ENCODE measurements at places on chromosomes 12 and 14. TPM values are rescaled to one million over a fixed set of nuclear protein-coding genes. Genes with fewer than 3 reads are reported as not detected.
A peak's percentile ranks its signal among the peaks of the same experiment; 100 is the strongest.

RIMBP2 gene
- not detected for total RNA-seq

KRT74 gene
- total RNA-seq: not detected

PRH2 gene
- total RNA-seq: not detected

GPR162 gene
- total RNA-seq: 5.7 TPM

ASB2 gene
- total RNA-seq: 130 TPM

C1RL gene
- total RNA-seq: 7.0 TPM

ENDOU gene
- total RNA-seq: 0.56 TPM

SERPINA5 gene
- total RNA-seq: 2.2 TPM

ZFHX2 gene
- 1.9 TPM for total RNA-seq

OR9K2 gene
- total RNA-seq: not detected

AHNAK2 gene
- 1.1 TPM for total RNA-seq

- DNase-seq: no peak
Observed at GRCh38 chr14:101187816-101188570, 284.5 kb upstream of the RTL1 start.

GRCh38 chr12:32698285-32698684, 19.2 kb downstream of the DNM1L start:
- no peak for DNase-seq

- no peak for DNase-seq
Observed at GRCh38 chr12:116661341-116661740, 76.5 kb downstream of the SPRING1 start.

- peak; percentile 96 for DNase-seq
Observed at GRCh38 chr14:24135834-24136683, at the start of gene PSME1. PSME1 (plus strand) TSS chr14:24136194; CDS start chr14:24136263, 69 bp downstream.

- no peak for DNase-seq
Observed at GRCh38 chr14:61615743-61616523, 79.4 kb upstream of the HIF1A start.

DNA sequence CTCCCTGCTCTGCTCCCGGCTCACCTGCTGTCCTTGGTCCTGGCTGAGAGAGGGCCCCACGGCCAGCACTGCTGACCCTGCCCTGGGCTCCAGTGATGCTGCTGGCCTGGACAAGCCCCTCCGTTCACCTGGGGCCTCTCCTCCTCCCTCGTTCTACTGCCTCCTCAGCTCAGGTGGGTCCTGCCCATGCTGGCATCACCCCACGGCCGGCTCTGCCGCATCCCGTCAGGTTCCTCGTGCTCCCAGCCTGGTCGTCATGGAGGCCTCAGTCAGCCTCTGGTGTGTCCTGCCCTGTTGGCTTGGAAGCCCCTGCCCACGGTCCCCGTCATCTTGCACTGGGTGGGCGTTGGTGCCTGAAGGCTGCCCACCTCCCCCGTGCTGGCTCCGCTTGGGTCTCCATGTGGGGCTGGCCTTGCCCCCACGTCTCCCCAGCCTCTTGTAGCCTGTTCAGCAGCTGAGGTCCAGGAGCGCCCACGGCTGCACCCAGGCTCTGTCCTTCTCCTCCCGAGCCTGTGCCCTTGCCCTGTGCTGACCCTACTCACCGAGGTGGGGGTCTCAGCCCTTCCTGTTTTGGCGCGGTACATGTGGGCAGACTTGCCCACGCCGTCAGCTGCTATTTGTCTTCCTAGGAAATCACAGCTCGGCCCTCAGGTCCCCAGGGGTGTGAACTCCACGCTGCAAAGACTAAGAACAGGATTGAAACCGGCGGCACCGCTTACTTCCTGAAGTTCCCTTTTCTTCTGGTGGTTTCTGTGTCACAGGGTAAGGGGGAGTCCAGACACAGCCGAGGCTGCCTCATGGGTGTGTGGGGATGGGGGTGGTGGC, 121.6 kb downstream of the TMEM121 start:
- DNase-seq: no peak

DNA sequence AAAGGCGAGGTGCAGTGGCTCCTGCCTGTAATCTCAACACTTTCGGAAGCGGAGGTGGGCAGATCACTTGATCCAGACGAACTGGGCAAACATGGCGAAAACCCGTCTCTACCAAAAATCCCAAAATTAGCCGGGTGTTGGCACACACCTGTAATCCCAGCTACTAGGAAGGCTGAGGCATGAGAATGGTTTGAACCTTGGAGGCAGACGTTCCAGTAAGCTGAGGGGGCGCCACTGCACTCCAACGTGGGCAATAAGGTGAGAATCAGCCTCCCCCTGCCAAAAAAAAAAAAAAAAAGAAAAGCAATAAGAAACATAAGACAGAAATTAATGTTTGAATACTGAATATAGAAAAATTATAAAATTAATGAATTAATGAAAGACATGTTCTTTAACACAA, 928.7 kb downstream of the LRFN5 start:
- DNase-seq: no peak

- no peak for DNase-seq
Observed at GRCh38 chr12:85955127-85955526, 81.0 kb downstream of the NTS start.

- no peak for DNase-seq
Observed at GRCh38 chr14:52661314-52661713, 34.0 kb downstream of the ERO1A start.

- no peak for DNase-seq
Observed at GRCh38 chr12:133026996-133027395, 10.3 kb upstream of the ZNF84 start.

- DNase-seq: peak; percentile 73
Observed at GRCh38 chr12:104671409-104672095, 214.8 kb downstream of the CHST11 start.

DNA sequence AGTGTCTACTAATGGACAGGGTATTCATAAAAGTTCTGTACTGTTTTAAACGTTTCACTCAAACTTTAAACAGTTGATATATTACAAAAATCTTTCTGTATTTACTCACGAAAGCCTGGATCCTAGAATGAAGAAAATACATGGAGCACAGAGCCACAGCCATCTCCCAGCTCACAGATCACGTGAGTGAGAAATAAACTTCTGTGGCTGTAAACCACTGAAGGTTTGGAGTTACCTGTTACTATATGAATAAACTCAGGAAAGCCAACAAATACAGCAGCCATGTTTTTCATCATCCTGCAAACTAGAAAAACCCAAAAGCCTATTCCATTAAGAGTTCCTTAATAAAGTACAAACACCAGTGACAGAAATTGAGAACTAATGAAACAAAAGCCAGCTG, 867 bp upstream of the TDG start:
- no peak for DNase-seq

DNA sequence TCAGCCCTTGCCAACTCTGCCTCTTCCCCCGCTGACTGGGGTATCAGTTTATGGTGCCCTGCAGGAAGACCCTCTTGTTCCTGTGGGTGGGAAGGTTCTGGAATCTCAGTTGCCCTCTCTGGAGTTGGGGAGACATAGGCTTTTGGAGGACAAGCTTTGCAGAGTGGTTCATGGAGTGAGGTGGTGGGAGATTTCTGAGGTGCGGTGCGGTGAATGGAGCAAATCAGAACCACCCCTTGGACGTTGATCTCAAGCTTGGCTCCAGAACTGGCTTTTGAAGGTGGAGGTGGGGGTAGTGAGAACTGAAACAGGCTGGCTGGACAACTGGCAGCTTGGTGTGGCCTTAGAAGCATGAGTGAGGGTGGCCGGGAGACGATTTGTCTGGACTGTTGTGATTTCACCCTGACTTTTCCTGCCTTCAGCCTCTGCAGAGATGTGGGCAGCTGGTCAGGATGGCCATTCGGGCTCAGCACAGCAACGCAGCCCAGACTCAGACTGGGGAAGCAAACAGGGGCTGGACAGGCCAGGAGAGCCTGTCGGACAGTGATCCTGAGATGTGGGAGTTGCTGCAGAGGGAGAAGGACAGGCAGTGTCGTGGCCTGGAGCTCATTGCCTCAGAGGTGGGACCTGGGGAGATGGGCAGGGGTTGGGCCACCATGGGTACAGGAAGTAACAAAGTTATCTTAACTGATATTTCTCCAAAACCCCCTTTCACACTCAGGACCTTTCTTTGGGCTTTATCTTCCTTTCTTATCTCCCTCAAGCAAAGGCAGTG, 1.1 kb downstream of the SHMT2 start:
- DNase-seq: no peak

GRCh38 chr14:77859934-77860570, 60.1 kb downstream of the ADCK1 start:
- no peak for DNase-seq

DNA sequence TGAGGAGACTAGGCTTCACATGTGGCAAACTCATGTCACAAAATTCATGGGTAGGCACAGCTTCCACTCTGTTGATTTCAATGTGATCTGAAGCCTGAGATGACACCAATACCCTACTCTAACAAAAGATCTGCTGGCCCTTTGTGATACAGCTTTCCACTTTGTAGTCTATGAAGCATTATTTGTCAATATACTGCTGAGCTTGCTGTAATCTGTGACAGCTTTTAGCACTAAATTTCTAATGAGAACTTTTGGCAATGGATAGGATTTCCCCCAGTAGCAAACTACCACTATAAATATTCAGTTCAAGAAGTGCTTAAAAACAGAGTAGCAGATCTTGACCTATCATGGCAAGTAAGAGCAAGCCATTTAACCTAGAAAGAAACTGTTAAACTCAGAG, 5.6 kb upstream of the HEATR5A start:
- DNase-seq: no peak

GRCh38 chr14:89131004-89131750, 285.9 kb downstream of the FOXN3 start:
- no peak for DNase-seq

DNA sequence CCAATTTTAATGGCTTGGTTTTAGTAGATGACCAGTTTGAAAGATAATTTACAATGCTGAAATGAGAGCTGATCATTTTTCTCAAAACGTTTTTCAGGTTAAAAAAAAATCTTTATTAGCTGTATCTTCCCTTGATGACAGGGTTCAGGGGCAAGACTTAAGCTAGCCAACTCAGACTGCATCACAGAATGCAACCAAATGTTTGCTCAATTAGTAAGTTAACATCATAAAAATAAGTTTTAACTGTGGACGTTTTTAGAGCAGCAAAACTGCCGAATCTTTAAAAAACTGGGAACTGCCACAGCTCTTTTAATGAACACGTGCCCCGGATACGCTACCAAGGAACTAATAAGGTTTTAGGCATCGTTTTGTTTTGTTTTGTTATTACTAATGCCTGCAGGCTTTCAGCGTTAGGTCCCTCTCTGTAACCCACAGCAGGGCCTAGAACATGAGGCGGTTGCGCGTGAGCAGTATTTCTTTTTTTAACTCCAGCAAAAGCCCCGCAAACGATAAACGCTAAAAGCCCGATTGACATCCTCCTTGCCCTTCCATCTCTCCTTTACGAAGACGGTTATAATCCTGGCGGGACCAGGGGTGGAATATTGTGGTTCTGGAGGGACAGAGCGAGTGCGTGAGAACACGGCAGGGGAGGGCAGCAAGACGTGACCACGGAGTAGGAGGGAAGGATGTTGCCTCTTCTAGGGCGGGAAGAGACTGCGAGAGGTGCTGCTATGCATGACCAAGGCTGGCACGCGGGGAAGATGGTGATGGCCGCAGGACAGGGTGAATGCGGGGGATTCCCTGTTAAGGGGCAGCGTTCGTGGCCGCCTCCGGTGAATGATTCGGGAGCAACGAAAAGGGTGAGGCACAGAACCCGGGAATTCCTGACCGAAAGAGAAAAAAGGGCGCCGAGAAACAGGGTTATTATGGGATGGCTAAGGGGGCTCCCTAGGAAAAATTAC, 652 bp downstream of the SUPT16H start:
- peak; percentile 21 for DNase-seq

DNA sequence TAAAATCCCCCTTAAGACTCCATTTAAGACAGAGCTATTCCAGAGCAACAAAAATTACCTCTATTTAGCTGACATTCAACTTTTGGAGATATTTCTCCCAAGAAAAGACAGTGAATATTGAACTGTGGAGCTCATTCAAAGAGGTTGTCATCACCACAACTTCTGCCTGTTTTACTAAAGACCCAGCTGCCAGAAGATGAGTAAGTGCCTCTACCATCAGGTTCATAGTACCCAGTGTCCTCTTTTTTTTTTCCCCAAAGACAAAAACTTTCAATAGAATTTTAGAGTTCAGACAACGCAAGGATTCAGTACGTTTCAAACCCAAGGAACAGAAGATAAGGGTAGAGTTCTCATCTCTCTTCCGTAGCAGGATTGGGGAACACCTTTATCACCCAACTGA, 461.3 kb downstream of the BCAT1 start:
- no peak for DNase-seq

DNA sequence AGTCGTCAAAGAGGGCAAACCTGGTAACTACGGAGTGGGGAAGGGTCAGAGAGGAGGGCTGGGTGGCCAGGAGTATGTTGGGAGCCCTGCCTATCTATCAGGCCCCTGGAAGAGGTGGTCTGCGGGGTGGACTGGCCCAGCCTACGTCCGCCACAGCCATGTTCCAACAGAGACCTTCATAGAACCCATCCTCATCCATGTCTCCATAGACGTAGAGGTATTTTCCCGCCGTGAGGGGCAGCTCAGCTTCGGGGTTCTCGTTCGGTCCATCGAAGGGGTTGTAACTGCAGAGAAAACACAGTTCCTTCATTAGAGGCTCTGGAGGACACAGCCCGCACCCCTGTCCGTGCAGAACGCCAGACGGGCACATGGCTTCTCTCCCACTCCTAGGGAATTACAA, 107.3 kb downstream of the PIWIL1 start:
- no peak for DNase-seq

GRCh38 chr14:103140316-103141109, 17.3 kb downstream of the TNFAIP2 start:
- DNase-seq: no peak

DNA sequence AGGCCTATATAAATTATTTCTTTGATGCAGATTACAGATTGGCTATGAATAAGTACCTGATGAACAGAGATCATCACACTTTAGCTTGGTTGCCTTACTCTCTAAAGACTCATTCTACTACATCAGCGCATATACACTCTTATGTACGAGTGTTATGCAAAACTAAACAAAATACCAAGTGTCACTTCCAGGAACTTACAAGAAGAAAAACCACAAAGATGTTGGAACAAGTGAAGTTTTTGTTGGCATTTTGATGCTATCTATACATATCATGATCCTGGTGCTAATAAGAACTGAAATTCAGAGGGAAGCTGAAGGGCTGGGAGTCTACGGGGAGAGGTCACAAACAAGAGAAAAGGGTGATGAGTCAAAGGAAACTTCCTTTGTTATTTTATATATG, 47.9 kb upstream of the CERS5 start:
- no peak for DNase-seq

DNA sequence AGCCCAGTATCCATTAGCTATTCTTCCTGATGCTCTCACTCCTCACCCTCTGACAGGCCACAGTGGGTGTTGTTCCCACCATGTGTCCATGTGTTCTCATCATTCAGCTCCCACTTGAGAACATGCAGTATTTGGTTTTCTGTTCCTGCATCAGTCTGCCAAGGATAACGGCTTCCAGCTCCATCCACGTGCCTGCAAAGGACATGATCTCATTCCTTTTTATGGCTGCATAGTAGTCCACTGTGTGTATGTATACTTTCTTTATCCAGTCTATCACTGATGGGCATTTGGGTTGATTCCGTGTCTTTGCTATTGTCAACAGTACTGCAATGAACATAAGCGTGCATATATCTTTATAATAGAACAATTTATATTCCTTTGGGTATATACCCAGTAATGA, 8.9 kb downstream of the ATG2B start:
- no peak for DNase-seq
